ENCODE measurements at places on chromosomes 1 and 21.

- DNase-seq, result no peak
Observed at GRCh38 chr1:209800984-209801834, 4.7 kb downstream of the IRF6 start.

DNA sequence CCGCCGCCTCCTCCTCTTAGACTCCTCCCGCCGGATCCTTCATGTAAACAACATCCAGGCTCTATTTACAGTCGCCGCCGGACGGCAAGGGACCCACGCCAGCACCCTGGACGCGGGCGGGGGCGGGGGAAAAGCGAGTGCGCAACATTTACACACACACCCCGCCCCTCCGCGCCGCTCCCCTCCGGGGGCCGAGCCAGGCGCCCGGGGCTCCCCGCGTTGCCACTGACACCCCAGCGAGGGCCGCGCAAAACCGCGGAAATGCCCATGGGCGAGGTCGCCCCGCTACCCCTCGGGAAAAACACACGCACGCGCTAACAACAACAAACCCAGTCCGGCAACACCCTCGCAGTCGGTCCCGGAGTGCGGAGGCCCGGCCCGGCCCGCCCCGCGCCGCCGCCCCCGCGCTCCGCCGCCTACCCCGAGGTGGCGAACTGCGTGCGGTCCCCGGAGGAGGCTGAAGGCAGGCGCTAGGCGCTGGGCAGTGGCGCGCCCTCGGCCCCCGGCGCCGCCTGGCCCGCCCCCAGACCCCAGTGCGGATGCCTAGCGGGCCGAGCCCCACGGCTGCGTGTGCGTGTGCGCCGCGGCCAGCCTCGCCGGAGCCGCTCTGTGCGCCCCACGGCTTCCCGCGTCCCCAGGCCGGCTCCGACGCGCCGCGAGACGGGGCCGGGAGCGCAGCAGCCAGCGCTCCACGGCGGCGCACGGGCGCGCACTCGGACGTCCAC is 81.1 kb upstream of the AK4 start:
- DNase-seq, result peak; percentile 31

GRCh38 chr1:36797761-36798160 is 236.6 kb downstream of the GRIK3 start:
- DNase-seq, result no peak

DNA sequence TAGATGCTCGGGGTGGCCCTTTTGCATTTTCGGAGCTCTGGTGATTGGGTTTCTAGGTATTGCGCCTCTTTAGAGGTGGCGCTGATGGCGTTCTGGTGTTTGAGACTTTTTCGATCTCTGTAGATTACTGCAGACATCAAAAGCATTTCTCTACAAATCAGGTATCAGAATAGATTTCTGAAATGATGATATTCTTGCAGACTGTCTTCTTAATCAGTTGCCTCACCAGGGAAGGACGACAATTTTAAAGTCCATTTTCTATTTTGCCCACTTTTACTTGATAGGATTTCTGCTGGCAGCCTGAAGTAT is 65.2 kb upstream of the VAMP3 start:
- DNase-seq, result no peak

- peak; percentile 59 for DNase-seq
Observed at GRCh38 chr1:47532921-47533792, 95.3 kb downstream of the FOXD2 start.

DNA sequence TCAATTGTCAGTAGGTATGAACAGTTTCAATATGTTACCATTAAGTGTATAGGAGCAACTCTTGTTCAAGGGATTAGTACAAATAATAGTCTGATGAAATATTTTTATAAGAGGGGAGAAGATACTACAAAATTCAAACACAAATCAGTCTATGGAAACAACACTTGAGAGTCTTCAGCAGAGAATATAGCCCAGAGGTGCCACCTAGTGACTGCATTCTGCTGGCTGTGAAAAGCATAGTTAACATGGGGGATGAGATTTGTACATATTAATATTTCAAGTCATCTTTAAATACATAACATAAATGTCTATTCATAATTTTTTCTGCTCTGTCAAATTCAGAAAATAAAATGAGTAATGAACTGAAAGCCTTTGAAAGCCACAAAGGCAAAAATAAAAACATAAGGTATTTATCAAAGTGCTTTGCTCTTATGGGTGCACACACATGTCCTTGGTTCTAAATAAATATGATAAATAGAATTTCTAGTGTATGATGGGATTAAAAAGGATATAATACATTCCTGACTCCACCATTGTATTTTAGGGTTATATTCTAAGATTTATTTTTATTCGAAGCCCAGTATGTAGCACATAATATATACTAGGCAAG is 440.9 kb upstream of the ZRANB2 start:
- DNase-seq, result no peak

GRCh38 chr1:161335796-161336195 is 21.6 kb downstream of the SDHC start:
- no peak for DNase-seq

- no peak for DNase-seq
Observed at GRCh38 chr1:53316424-53316765, 11.5 kb downstream of the LRP8 start.

GRCh38 chr1:44571712-44572571 is 102.3 kb downstream of the TMEM53 start:
- no peak for DNase-seq

DNA sequence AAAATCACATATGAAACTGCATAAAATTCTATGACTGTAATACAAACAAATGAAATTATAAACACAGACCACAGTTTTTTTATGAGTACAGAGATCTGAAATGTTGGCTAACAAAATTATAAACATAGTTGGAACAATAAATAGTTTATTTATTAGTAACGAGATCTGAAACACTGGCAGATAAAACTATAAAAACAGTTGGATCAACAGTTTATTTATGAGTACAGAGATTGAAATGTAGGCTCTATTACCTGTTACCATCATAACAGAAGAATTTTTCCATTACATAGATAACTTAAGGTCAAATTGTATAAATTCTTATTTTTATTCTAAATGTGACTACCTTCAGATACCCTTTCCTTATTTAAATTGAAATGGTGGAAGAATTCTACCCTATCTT is 14.5 kb downstream of the EYA3 start:
- DNase-seq, result no peak

DNA sequence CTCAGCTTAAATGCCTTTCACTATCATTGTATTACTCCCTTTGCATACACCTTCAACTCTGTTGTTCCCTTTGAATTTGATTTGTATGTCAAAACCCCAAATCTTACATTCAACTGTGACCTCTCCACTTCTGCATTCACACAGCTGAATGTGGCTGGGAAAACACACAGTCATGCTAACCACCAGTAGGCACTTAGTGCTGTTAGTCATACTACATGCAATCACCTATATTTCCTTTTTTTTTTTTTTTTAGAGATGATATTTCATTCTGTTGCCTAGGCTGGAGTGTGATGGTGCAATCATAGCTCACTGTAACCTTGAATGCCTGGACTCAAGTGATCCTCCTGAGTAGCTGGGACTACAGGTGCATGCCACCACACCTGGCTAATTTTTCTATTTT is 16.2 kb downstream of the BTBD8 start:
- DNase-seq, result no peak

DNA sequence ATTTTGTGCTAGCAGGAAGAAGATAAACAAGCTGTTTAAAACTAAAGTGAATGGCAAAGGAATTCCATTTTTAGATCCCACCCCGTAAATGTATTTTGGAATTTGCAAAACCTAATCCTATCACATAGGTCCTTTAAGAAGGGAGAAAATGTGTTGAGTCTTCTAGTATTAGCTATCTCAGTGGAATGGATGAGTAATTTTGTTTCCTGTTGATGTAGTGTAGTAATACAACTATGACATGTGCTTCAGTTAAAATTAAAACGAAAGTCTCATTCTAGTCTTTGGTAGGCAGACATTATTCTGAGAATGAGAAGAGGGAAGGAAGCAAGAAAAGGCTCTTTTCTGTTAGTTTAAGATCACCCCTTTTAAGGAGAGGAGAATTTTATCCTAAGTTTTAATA is 265.9 kb upstream of the C1orf105 start:
- peak; percentile 34 for DNase-seq

DNA sequence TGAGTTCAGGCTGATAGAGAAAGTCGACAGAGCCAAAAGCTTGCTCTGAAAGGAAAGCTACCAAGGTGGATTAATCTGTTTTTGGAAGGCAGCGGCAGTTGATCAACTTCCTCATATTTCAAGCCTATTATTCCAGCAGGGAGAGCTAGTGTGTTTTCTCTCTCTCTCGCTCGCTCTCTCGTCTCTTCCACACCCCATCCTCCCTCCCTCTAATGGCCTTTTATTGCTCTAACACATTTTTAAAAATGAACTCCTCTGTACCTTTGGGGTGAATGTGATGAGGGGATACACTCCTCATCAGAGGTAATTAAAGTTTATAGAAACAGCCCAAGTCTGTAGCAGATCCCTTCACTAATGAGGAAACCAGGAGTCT is 126.4 kb downstream of the CLIC6 start:
- DNase-seq, result no peak

- no peak for DNase-seq
Observed at GRCh38 chr1:200130552-200130951, 103.0 kb downstream of the NR5A2 start.

- peak; percentile 7 for DNase-seq
Observed at GRCh38 chr1:42420911-42421585, 34.8 kb downstream of the ZMYND12 start.

GRCh38 chr1:64043288-64043687 is 160.1 kb upstream of the UBE2U start:
- no peak for DNase-seq

Measured in HTR-8/SVneo (cell line).